ENCODE measurements at places on chromosomes 16 and 17. TPM values are rescaled to one million over a fixed set of nuclear protein-coding genes. Genes with fewer than 3 reads are reported as not detected.

C17orf67 gene
- 0.36 TPM for total RNA-seq

DNA sequence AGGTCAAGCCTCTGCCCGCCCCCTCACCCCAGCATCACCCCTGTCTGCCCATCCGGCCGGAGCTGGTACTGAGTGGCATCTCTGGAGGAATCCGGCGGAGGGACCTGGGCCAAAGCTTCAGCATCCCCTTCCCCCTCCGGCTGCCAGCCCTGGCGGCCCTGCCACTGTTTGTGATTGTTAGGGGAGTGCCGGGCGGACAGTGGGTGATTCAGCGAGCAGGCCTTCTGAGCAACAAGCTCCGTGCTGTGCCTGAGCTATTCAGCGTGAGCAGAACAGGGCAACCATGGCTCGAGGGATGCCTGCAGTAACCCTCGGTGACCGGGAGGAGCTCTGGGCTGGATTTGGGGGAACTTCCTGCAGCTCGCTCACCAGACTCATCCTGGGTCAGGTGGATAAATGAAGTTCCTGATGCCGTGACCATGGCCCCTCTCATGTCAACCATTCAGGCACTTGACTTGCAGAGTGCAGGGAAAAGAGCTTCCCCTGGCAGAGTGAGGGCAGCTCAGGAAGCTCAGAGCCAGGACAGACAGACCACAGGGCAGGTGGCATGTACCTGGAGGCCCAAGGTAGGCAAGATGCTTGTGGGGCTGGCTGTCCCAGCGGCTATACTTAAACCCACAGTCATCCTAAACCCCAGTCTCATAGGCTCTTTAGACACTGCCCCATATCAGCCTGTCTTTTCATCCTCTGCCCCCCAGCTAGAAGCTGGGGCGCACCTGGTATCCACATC, 24.3 kb upstream of the MLKL start:
- DNase-seq: peak; percentile 98

G6PC1 gene
- total RNA-seq: not detected

PLLP gene
- under 0.01 TPM for total RNA-seq

KRTAP9-8 gene
- not detected for total RNA-seq

FBXL16 gene
- total RNA-seq: not detected

GRCh38 chr16:49858200-49859124, 2.5 kb upstream of the ZNF423 start:
- DNase-seq: peak; percentile 97

TPSAB1 gene
- total RNA-seq: not detected

SF3B3 gene
- 123 TPM for total RNA-seq

- peak; percentile 91 for DNase-seq
Observed at GRCh38 chr16:69865701-69866100, 85.4 kb upstream of the CLEC18A start.

DNA sequence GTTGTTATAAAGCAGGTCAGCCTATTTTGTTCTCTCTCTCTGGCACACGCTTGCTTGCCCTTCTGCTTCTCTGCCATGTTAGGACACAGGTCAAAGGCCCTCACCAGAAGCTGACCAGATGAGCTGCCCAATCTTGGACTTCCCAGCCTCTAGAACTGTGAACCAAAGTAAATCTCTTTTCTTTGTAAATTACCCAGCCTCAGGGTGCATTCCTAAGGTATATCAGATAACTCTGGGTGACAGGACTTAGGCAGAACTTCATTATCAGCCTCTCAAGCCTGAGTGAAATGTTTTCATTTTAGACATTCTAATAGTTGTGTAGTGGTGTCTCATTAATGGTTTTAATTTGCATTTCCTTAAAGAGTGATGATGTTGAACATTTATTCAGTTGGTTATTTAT, 124.3 kb downstream of the CDRT15L2 start:
- DNase-seq: no peak

- DNase-seq: no peak
Observed at GRCh38 chr17:32118835-32119234, 23.5 kb upstream of the RHOT1 start.

DNA sequence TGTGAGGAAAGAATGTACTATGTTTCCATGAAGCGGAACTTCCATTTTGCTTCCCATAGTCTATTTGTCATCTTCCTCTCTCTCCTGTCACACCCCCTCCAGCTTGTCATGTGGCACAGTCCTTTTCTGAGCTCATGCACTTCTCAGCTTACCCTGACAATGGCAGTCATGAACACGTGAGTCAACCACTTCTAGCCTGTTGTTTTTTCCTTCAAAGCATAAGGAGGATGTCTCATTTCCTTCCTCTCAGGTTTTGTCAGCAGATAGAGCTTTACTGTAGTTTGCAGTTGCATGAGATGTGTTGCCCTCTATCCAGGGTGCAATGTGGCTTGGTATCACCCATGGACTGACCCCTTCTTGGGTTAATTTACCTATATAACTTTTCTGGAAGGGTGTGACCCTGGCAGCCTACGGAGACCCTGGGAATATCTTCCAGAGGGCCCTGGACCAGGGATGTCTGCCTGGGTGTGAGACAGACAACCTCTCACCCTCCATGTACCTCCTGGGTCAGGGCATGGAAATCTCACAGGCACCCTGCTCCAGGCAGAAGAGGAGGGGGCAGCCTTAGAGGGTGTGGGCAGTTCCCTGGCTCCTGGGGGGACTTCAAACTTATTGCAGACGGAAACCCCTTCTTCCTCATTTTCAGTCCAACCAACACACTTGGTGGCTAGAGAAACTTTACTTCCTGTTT, 4.0 kb upstream of the ZNF267 start:
- DNase-seq: peak; percentile 79

GRCh38 chr17:79385962-79386563, 224.8 kb downstream of the RBFOX3 start:
- no peak for DNase-seq

FLCN gene
- 104 TPM for total RNA-seq

DNA sequence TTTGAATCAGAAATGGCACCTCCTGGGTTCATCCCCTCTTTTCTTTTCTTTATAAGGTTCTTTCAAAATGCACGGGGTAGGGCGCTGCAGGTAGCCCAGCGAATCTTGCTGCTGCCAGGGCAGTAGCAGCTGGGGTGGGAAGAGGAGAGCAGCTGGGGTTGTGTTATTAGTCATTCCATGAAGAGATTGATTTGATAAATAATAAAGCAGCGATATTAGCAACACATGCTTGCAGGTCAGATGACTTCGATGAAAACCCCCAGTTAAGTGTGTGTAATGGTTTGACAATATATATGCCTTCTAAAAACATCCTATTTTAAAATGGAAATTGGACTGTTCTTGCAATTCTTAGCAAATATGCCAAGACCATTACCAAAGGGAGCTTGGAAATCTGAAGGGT, 200.7 kb downstream of the CCDC182 start:
- no peak for DNase-seq

DNA sequence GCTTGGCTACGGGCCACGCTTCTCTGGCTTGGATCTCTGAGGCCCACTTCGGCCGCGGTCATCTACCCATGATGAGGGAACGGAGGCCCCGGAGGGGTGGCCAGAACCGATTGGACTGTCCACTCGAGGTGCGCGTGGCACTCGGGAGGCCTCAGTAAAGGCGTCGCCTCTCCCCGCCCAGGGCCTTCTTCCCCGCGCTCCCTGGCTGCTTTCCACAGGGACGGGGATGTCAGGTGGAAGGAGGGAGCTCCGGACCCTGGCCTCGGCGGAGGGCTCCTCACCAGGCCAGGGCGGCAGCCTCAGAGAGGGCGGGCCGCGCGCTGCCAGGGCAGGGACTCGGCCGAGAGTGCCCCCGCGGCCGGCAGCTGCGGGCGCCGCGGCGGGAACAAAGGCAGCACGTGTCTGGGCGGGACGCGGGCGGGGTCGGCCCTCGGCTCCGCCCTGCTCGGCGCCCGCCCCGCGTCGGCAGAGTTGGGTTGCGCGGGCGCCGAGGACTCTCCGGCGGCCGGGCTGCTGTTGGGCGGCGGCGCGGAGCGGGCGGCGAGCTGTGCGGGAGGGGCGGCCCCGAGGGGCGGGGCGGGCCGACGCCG, 587 bp upstream of the CDK5R1 start:
- peak; percentile 98 for DNase-seq

CCL8 gene
- 0.36 TPM for total RNA-seq

BIRC5 gene
- total RNA-seq: 11.5 TPM

OR3A2 gene
- total RNA-seq: not detected

DNA sequence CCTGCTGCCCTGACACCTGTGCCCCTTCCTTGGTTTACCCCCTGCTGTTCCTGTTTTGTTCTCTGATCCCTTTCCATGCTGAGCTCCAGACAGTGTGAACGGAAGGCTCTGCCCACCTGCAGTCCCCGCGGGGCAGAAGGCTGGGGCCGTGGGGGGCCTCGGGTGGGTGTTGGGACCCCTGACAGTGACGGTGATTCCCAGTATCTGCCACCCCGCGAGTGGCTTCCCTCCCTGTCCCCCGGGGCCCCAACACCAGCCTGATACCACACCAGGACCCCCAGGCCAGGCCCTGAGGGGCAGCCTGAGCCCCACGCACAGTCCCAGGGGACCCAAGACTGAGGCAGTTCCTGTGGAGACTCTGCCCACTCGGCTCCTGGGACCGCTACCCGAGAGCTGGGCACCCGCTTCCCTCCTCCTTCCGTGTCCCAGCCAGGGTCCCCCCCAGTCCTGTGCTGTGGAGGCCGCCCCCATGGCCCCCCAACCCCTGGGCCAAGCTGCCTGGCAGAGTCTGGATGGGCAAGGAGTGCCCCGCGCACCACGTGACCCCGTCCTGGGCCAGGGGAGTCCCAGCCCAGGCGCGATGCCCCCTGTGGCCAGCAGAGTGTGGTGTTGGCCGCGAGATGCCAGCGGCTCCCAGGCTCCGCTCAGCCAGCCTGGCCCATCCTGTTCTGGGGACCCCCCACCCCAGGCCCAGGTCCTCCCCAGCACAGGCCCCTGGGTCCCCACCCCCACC, 10.0 kb upstream of the C1QTNF8 start:
- DNase-seq: peak; percentile 100

GRCh38 chr17:27596566-27597187, 34.3 kb upstream of the LGALS9 start:
- DNase-seq: peak; percentile 78

GRCh38 chr16:57115514-57116182, 23.3 kb downstream of the CPNE2 start:
- DNase-seq: peak; percentile 95

DNA sequence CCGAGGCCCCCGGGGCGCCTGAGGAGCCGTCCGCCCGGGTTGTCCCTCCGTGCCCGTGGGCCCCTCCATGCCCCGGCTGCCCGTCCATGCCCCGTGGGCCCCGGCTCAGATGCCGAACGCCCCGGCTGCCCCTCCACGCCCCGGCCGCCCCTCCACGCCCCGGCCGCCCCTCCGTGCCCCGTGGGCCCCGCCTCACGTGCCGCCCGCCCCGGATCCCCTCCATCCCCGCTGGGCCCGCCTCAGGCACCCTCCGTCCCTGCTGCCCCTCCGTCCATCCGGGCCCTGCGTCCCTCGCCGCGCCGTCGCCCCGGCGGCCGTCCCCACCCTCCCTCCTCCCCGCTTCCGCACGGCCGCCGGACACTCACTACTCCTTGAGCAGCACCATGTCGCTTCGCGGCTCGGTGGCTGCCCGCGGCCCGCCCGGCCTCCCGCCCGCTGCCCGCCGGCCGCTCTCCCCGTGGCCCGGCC, 382 bp downstream of the PITPNA start:
- peak; percentile 96 for DNase-seq

- peak; percentile 95 for DNase-seq
Observed at GRCh38 chr16:19114359-19115147, 789 bp downstream of the ITPRIPL2 start.

MYH1 gene
- not detected for total RNA-seq

- DNase-seq: no peak
Observed at GRCh38 chr17:676060-676700, 38.5 kb downstream of the VPS53 start.

DNA sequence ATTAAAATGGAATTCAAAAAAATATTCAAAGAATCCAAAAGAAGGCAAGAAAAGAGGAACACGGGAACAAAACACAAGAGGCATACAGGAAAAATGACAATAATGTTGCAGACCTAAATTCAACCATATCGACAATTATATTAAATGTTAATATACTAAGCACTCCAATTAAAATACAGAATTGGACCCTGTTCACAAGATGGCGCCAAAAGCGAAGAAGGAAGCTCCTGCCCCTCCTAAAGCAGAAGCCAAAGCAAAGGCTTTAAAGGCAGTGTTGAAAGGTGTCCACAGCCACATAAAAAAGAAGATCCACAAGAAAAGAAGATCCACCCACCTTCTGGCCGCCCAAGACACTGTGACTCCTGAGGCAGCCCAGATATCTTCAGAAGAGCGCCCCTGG, 6.3 kb upstream of the XAF1 start:
- DNase-seq: no peak

DNA sequence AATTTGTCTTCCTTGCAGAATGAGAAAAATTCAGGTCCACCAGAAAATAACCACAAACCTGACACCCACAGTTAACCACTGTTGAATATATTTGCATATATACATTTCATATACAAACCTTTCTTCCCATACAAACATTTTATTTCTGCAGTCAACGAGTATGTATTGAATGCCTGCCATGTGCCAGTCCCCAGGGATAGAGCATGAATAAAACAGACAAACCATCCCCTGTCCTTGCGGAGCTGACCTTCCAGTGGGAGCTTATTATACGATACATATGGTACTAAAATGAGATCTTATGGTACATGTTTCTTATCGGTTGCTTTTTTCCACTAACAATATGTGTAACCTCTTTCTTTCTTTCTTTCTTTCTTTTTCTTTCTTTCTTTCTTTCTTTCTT, 116.7 kb downstream of the PITPNC1 start:
- DNase-seq: no peak

TMEM235 gene
- total RNA-seq: not detected

ZNF469 gene
- total RNA-seq: 5.3 TPM

FNDC8 gene
- not detected for total RNA-seq

CD300E gene
- total RNA-seq: under 0.01 TPM

DNA sequence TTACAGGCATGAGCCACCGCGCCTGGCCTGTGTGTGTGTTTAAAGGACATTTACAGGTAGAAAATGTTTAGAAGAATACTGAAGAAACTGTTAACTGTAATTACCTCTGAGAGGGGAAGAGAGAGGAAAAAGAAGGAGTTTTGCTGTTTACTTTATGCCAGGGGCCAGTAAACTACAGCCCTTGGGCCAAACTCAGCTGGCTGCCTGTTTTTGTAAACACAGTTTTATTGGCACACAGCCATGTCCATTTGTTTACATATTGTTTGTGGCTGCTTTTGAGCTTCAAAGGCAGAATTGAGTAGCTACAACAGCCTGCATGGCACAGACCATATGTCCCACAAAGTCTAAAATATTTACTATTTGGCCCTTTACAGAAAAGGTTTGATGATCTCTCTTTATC, 76.4 kb downstream of the GPR139 start:
- no peak for DNase-seq

TMEM238L gene
- not detected for total RNA-seq

DNA sequence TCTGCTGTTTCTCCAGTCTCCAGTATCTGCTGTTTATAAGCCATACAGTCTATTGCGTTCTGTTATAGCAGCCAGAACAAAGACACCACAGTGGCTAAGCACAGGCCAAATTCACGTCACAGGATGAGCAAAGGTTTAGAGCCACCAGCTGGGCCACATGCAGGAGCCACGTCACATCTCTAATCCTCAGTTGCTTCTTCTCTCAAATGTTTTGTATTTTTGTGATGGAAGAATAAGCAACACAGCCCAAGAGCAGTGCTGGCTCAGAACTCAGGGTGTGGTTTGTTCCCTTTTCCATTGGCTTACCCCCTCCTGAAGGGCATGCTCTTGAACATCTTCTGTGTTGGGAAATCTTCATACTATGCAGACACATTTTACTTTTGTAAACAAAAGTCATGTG, 309.4 kb upstream of the CDH5 start:
- DNase-seq: no peak

All from osteoblast (primary cell).